ENCODE measurements at places on chromosomes 12 and 14. TPM values are rescaled to one million over a fixed set of nuclear protein-coding genes. Genes with fewer than 3 reads are reported as not detected.

- peak; percentile 55 for DNase-seq
- peaks cover 77% of the 10 kb centered on the region for H3K4me1 ChIP-seq
- H3K27ac ChIP-seq: peak overlapping the region; percentile 95
- no peak overlapping the region for H3K4me3 ChIP-seq
- H3K27me3 ChIP-seq: no peaks in the 10 kb centered on the region
Measured at GRCh38 chr12:93819050-93819491, 141.9 kb downstream of the CRADD start.

- no peaks in the 10 kb centered on the region for H3K27me3 ChIP-seq
- H3K4me1 ChIP-seq: peaks cover 3% of the 10 kb centered on the region
- no peak overlapping the region for H3K4me3 ChIP-seq
- no peaks in the 10 kb centered on the region for H3K36me3 ChIP-seq
Measured at GRCh38 chr12:116631619-116632018, 72.4 kb downstream of the MAP1LC3B2 start.

DNA sequence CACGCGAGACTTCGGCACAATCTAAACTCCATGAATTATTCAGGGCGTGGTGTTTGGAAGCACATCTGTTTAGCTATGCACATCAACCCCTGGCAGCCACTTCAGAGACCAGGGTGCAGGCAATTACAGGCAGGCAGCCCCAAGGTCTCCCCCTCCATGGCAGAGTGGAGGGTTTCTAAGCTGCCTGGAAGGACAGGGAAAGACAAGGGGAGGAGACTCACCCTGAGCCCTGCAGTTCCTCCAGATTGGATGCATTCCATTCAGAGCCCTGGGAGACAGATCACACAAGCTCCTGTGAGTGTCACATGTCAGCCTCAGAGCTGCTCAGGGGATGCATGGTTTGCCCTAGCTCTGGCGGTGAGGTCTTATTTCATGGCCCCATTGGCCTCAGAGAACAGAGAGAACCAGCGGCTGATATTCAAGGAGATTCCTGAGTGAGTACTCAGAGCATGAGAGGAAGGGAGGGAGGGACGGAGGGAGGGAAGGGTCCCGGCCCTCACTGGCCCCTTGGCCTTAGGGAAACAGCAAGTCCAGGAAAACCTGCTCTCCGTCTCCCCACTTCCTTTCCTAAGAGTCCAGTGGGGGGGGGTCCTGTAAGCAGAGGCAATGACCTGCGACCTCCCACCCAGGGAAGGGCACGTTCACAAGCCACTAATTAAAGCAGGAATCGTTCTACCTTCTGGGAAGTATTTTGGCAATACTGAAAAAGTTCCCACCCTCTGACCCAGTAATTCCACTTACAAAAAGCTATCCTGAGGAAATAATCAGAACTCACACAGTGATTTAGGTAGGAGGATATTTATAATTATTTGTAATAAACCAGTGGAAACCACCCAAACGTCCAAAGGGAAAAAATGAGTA is 55.1 kb downstream of the SSH1 start:
- no peak for DNase-seq
- H3K27me3 ChIP-seq: no peaks in the 10 kb centered on the region
- peak overlapping the region; percentile 53 for H3K4me3 ChIP-seq
- H3K4me1 ChIP-seq: peaks cover 97% of the 10 kb centered on the region
- H3K27ac ChIP-seq: peak overlapping the region; percentile 92

- H3K36me3 ChIP-seq: no peaks in the 10 kb centered on the region
- no peak overlapping the region for H3K4me3 ChIP-seq
- H3K27ac ChIP-seq: no peak overlapping the region
- no peaks in the 10 kb centered on the region for H3K27me3 ChIP-seq
- DNase-seq: no peak
Measured at GRCh38 chr14:77763316-77763715, 2.4 kb upstream of the SNW1 start.

DNA sequence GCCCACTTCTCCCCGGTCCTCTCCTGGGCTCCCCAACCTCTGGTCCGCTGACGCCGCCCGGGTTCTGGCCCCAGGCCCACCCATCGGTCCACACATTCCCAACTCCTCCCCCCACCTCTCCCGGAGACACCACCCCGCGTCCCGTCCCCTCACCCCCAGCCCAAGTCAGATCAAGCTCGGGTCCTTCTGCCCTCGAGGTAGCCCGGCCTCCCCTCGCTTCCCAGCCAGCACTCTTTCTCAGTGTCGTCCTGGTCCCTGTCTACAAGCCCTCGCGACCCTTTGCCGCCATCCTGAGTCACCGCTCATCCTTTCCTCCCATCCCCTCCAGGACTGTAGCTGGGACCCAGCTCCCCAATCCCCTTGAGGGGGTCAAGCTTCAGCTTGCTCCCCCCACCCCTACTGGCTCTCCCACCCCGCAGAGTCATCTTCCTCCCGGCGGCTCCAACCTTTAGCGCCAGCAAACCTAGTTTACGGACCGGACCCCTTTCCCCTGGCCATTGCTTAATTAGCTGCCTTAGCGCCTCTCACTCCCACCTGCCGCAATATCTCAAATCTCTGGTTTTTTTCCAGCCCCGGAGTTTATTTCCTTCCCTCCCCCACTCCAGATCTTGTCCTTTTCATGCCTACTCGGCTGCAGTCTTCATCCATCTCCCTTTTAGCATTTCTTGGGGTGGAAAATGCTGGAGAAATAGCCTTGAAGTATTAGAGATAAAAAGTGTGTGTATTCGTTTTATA is 1.1 kb downstream of the PPP4R4 start:
- H3K4me3 ChIP-seq: peak overlapping the region; percentile 79
- no peak for DNase-seq
- H3K36me3 ChIP-seq: no peaks in the 10 kb centered on the region
- peaks cover 60% of the 10 kb centered on the region for H3K27me3 ChIP-seq
- H3K27ac ChIP-seq: no peak overlapping the region

DNA sequence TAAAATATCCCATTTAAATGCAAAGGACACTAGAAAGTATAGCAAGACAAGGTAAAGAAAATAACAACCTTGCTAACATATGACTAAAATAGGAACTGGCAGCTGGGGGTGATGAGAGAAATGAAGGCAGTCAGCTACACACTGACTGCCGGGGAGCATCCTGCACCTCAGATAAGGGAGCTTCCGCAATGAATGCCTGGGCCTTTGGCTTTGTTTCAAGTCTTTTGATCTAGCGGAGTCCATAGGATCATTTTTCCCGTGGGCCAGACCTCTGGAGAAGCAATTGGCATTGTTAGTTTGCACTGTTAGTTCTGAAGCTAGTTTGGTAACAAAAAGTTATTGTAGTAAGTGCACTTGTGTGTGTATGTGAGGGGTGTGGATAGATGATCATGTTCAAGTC is 639.9 kb downstream of the DIO2 start:
- no peaks in the 10 kb centered on the region for H3K4me1 ChIP-seq
- DNase-seq: no peak
- H3K27me3 ChIP-seq: no peaks in the 10 kb centered on the region

GRCh38 chr14:64971943-64972791 is at the start of gene RAB15:
TSS of gene RAB15 (minus strand) at chr14:64972336. CDS start at chr14:64972076, 260 bp downstream.
- peak; percentile 39 for DNase-seq
- H3K36me3 ChIP-seq: no peaks in the 10 kb centered on the region
- H3K27ac ChIP-seq: no peak within 1 kb of the TSS
- peaks cover 19% of the 10 kb centered on the region for H3K4me1 ChIP-seq
- peak within 1 kb of the TSS; percentile 86 for H3K4me3 ChIP-seq
- no peaks in the 10 kb centered on the region for H3K27me3 ChIP-seq

DNA sequence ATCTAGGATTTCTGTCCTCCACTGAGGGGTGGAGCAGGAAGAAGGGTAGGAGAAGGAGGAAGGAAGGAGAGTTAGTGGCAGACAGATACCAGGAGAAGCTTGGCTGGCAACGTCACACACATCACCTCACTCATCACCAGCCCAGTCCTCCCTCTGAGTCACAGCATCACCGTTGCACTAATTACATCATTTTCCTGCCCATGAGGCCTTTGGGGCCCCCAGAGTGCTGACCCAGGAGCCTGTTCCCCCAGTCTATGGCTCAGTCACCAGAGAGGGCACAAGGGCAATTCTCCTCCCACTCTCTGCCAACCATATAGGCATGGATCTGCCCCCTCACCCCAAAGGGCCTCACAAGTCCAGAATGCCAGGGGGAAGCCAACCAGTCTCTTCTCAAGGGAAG is 4.6 kb downstream of the RND1 start:
- H3K27me3 ChIP-seq: peaks cover 4% of the 10 kb centered on the region
- H3K36me3 ChIP-seq: no peaks in the 10 kb centered on the region
- DNase-seq: no peak

GRCh38 chr14:58805605-58806409 is 168.0 kb downstream of the DACT1 start:
- H3K27ac ChIP-seq: no peak overlapping the region
- no peak for DNase-seq
- no peaks in the 10 kb centered on the region for H3K27me3 ChIP-seq
- H3K4me3 ChIP-seq: no peak overlapping the region

DNA sequence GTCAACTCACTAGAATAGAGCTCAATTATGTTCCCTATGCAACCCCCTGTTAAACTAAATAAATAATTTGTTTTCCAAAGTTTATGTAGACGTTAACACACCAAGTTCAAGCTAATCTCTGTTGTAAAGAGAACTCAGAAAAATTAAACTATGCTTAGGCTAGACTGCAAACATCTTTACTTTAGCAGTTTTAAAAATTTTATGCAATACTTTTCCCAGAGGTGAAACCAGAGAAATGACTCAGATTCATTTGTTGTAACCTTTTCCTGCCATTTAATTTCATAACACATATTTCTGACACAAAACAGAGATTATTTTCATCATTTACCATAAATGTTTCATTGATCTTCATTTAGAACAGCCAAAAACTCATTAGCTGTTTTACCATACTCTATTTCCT is 27.4 kb downstream of the ABCC9 start:
- peaks cover 12% of the 10 kb centered on the region for H3K36me3 ChIP-seq
- peak overlapping the region; percentile 31 for H3K27ac ChIP-seq
- no peak for DNase-seq

GRCh38 chr12:121800694-121801594 is 2.9 kb upstream of the SETD1B start:
- peaks cover 3% of the 10 kb centered on the region for H3K36me3 ChIP-seq
- H3K4me1 ChIP-seq: peaks cover 78% of the 10 kb centered on the region
- peak; percentile 85 for DNase-seq
- H3K4me3 ChIP-seq: peak overlapping the region; percentile 81
- no peaks in the 10 kb centered on the region for H3K27me3 ChIP-seq
- peak overlapping the region; percentile 100 for H3K27ac ChIP-seq

DNA sequence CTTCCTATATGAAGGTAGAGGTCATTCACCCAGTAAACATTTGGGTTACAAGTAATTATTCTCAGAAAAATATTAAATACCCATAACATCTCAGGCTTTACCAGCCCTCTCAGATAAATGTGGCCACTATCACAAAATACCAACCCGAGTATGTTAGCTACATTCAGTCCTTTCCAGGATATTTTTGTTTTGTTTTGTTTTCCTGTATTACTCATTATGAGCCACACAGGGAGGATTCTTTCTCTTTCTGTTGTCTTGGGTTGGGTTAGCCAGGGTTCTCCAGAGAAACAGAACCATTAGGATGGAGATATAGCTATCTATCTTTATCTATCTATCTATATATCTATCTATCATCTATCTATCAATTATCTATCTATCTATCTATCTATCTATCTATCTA is 947.6 kb upstream of the MDGA2 start:
- no peaks in the 10 kb centered on the region for H3K4me1 ChIP-seq
- no peaks in the 10 kb centered on the region for H3K36me3 ChIP-seq
- H3K27ac ChIP-seq: no peak overlapping the region
- H3K4me3 ChIP-seq: no peak overlapping the region
- DNase-seq: no peak
- no peaks in the 10 kb centered on the region for H3K27me3 ChIP-seq

DNA sequence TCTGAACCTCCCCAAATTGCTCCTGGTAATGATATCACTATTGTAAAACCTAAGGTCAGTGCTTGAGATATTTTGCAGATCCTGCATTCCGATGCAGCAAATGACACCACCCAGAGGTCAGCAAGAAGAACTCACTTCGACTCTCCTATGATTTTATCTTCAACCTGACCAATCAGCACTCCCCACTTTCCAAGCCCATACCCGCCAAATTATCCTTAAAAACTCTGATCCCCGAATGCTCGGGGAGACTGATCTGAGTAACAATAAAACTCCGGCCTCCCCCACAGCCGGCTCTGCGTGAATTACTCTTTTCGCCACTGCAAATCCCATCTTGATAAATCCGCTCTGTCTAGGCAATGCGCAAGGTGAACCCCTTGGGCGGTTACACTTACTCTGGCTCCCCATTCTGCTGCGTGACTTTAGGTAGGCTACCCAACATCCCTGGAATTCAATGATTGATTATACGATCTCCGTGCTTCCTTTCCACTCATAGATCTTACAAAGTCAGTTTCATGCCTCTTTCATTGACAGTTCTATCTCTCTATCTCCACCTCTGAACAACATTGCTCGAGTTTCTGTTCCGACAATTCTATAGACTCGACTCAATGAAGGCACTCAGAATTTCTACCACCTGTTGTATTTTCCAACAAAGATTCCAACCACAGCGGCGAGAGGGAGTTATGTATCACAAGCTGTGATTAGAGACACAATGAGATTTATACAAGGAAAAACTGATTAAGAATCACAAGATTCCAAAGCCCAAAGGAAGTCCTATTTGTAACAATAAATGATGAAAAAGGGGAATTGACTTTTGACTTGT is 939 bp downstream of the NPC2 start:
- peaks cover 66% of the 10 kb centered on the region for H3K4me1 ChIP-seq
- H3K4me3 ChIP-seq: peak overlapping the region; percentile 93
- H3K36me3 ChIP-seq: no peaks in the 10 kb centered on the region
- peak overlapping the region; percentile 96 for H3K27ac ChIP-seq
- H3K27me3 ChIP-seq: no peaks in the 10 kb centered on the region

GRCh38 chr12:105696-106095 is 39.1 kb downstream of the IQSEC3 start:
- H3K36me3 ChIP-seq: no peaks in the 10 kb centered on the region
- H3K27me3 ChIP-seq: peaks cover 51% of the 10 kb centered on the region
- peak overlapping the region; percentile 36 for H3K27ac ChIP-seq
- DNase-seq: no peak
- no peak overlapping the region for H3K4me3 ChIP-seq

GRCh38 chr14:49310298-49310697 is 275.9 kb downstream of the RPS29 start:
- no peaks in the 10 kb centered on the region for H3K36me3 ChIP-seq
- no peak overlapping the region for H3K4me3 ChIP-seq
- H3K27ac ChIP-seq: no peak overlapping the region
- DNase-seq: no peak

GRCh38 chr12:24057920-24058476 is 108.5 kb upstream of the SOX5 start:
- H3K4me1 ChIP-seq: no peaks in the 10 kb centered on the region
- no peaks in the 10 kb centered on the region for H3K36me3 ChIP-seq
- no peak overlapping the region for H3K27ac ChIP-seq
- H3K4me3 ChIP-seq: no peak overlapping the region
- no peak for DNase-seq

The INHBC gene
- not detected for total RNA-seq

The FGF6 gene
- total RNA-seq: not detected

The FIGNL2 gene
- total RNA-seq: 0.30 TPM

The MAGOHB gene
- 13.9 TPM for total RNA-seq

The C1S gene
- 108 TPM for total RNA-seq

The RPS6KA5 gene
- 6.4 TPM for total RNA-seq

The NGB gene
- not detected for total RNA-seq

The KCNMB4 gene
- total RNA-seq: 1.4 TPM

The KNTC1 gene
- total RNA-seq: 1.4 TPM

Measured in left ventricle myocardium inferior (tissue), 1 donor.